DMS153 (cell line): ENCODE measurements at places on chromosomes 1 and 21.

- peak; percentile 25 for DNase-seq
Observed at GRCh38 chr1:234500269-234500668, 21.3 kb upstream of the TARBP1 start.

DNA sequence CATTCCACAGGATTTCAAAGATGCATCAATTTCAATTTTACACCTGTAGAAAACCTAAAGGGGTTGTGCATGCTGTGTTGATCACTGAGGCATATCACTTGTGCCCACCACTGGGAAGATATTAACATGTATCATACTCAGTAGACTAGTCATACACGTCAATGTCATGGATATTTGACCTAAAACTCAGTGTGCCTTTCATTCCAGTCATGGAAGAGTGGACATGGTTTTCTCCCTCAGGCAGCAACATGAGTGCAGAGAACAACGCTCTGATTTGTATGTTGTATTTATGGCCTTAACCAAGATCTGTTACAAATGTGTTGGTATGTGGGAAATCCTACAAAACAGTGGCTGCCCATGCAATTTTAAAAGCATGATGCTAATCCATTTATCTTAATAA is 6.1 kb upstream of the C1orf53 start:
- DNase-seq = no peak

- DNase-seq = no peak
Observed at GRCh38 chr1:25765923-25766589, 33.9 kb upstream of the SELENON start.

DNA sequence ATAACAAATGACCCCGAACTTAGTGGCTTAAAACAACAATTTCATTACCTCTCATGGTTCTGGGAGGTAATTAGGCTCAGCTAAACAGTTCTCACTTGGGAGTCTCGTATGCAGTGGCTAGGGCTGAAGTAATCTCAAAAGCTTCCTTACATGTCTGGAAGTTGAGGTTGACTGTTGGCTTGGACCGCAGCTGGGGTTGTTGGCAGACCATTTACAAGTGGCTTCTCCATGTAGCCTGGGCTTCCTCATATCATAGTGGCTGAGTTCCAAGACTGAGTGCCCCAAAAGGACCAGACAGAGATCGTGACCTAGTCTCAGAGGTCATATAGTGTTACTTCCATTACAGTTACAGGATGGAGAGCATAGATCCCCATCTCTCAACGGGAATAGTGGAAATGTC is 2.4 kb upstream of the POGZ start:
- DNase-seq = no peak

DNA sequence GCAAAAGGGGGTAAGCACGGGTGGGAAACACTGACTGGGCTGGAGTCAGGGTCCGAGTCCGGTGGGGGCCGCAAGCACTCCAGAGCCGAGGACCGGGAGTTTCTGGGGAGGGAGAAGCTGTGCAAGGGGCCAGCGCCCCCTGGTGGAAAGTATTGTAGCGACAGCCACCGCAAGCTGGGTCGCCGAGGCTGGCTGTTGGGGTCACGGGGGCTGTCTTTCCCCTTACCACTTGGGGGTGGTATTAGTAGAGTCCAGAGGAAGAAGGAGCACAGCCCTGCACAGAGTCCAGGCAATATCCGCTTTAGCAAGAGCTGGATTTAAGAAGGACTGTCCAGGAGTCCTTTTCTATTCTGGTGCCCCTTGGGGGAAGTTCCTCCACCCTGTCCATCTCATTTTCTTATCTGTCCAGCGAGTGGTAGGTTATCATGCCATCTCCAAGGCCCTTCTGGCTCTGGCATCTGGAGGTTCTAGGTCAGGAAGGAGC is 17.9 kb upstream of the ETV3 start:
- DNase-seq = peak; percentile 24
